T47D (cell line): ENCODE measurements at places on chromosomes 11 and 22.

- no peak for DNase-seq
These were observed 2.2 kb downstream of the HTR3A start for GRCh38 chr11:113977071-113977490.

DNA sequence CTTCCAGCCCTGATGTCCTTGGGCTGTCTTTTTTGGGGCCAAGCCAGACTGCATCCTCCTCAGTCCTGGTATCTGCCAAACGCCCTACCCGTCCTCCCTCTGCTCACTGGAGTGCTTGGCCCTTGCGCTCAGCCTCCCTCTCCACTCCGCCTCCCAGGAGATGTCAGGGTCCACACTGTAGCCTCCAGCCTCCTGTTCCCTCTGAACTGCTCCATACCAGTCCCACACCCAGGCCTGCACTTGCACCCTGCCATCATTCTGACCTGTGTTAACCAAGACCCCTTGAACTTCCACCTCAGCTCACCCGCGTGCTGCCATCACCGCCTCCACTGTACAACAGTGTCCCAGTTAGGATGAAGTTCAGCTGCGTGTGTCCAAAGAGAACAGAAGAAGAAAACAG is 6.3 kb upstream of the IL2RB start:
- DNase-seq: no peak

DNA sequence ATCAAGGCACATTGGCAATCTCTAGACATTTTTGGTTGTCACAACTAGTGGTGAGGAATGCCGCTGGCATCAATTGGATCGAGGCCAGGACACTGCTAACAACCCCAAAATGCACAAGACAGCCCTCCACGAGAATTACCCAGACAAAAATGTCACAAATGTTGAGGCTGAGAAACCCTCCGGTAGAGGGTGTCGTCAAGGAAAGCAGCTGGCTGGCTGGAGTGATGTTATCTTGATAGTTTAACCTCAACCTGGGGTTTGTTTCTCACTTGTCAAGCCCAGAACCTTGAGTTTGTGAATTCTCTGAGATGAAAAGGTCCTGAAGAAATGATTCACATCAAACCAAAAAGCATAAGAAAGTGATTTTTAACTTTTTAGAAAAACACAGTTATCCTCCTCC is 21.1 kb upstream of the TMPRSS13 start:
- DNase-seq: no peak

DNA sequence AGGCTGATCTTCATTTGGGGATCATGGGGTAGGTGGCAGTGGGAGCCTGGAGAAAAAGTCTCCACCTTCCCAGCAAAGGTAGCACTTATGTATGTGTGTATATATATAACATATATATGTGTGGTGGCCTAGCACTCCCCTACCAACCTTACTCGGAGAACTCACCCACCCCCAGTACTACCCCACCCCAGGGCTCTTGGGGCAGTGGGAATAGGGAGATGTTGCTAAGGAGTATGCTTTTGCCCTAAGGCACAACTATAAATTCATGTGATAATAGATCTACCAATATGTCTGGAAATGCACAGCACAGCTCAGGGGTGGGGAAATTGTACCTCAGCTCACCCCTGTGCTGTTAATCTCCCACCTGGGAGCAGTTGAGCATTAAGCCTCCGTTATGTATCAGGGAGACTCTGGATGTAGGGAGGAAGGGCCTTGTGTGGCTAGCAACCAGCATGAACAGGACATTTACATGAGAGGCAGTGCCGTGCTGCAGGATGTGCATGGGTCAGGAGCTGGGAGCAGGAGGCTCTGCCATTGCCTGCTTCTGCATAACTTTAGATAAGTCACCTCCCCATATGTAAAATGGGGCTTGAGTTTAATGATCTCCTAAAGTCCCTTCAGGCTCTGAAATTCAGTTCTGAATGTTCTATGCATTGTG is 57.3 kb downstream of the C11orf91 start:
- no peak for DNase-seq

GRCh38 chr11:95500466-95500865 is 269.5 kb upstream of the SESN3 start:
- DNase-seq: no peak

DNA sequence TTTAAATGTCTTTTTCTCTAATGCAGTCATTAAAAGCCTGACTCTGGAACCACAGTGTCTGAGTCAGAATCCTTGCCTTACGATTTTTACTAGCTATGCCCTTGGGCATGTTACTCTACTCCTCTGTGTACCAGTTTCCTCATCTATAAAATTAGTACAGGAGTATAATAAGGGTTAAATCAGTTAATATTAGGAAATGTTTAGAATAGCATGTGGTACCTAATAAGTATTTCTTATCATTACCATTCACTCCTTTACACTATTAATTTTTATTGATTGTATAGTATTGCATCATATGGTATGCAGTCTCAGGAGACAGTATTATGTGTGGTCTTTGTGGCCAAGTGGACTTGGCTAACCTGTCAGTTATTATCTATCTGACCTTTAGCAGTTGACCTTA is 68.2 kb downstream of the METTL15 start:
- DNase-seq: no peak

GRCh38 chr11:133122256-133122655 is 410.0 kb downstream of the OPCML start:
- no peak for DNase-seq

GRCh38 chr22:43991316-43992020 is 32.6 kb upstream of the PARVB start:
- DNase-seq: no peak

DNA sequence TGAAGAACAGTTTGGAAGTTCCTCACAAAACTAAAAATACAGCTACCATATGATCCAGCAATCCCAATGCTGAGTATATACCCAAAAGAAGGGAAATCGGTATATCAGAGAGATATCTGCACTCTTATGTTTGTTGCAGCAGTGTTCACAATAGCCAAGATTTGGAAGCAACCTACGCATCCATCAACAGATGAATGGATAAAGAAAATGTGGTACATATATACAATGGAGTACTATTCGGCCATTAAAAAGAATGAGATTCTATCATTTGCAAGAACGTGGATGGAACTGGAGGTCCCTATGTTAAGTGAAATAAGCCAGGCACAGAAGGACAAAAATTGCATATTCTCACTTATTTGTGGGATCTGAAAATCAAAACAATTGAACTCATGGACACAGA is 46.5 kb downstream of the XRRA1 start:
- no peak for DNase-seq

GRCh38 chr11:14275076-14275475 is 83.9 kb downstream of the RRAS2 start:
- no peak for DNase-seq

GRCh38 chr11:37995886-37996285 is 1397.8 kb upstream of the RAG2 start:
- DNase-seq: no peak

DNA sequence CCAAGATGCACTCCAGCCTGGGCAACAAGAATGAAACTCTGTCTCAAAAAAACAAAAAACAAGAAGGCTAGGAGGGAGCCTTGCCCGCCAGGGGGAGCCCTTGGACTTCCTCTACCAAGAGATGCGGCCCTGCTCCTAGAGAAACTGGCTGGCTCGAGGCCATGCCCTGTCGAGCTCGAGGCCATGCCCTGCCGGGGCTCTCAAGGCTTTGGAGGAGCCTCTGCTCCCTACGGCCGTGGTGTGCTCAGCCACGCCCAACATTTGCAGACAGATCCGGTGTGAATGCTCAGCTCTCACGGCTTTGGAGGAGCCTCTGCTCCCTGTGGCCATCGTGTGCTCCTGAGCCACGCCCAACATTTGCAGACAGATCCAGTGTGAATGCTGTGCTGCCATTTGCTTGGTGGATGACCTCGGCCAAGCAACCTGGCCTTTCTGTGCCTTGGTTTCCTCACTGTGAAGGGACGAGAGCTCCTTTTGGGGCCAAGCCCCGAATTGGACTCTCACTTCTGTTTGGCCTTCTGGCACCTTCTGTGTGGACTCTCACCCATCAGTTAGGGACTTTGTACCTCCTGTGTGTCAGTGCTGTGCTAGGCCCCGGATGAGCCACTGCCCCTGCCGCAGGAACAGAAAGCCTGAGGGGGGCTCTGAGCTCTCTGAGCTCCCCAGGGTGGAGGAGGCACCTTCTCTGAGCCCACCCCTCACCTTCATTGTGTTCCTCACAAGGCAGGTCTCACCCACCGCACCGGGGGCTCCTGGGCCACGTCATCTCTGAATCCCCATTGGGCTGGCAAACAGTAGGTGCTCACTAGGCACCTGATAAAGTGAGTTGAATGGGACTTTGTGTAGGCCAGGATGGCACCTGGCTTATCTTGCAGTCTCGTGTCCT is 14.1 kb downstream of the C11orf24 start:
- peak; percentile 78 for DNase-seq

DNA sequence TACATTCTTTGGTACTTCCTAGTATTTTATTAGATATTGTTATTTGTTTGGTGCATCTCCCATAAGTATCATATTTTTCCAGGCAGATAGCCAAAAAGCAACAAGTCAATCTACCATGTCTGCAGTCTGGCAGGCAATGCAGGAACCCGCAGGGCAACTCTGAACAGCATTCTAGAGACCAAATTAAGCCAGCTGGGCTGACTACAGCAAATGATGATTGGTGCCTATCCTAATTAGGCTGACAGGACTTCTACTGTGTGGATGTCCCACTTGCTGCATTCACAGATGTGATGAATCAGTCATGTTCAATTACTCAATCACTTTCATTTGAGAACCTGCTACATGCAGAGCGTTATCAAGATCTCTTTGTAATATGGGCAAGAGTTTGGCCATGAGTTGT is 40.3 kb upstream of the AMOTL1 start:
- DNase-seq: no peak

DNA sequence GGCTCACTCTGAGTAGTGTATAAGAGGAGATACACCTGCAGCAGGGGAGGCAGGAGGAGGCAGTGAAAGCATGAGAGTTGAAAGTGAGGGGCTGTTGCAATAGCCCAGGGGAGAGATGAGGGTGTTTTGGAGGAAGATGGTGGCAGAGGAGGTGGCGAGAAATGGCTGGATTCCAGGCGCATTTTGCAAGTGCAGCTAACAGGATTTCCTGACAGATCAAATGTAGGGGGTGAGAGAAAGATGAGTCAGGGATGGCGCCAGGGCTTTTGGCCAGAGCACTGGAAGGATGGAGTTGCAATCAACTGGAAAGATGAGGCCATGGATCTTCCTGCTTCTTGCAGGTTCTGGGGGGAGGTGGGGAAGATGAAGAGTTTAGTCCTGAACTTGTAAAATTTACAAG is 16.8 kb upstream of the TSPAN18 start:
- no peak for DNase-seq

DNA sequence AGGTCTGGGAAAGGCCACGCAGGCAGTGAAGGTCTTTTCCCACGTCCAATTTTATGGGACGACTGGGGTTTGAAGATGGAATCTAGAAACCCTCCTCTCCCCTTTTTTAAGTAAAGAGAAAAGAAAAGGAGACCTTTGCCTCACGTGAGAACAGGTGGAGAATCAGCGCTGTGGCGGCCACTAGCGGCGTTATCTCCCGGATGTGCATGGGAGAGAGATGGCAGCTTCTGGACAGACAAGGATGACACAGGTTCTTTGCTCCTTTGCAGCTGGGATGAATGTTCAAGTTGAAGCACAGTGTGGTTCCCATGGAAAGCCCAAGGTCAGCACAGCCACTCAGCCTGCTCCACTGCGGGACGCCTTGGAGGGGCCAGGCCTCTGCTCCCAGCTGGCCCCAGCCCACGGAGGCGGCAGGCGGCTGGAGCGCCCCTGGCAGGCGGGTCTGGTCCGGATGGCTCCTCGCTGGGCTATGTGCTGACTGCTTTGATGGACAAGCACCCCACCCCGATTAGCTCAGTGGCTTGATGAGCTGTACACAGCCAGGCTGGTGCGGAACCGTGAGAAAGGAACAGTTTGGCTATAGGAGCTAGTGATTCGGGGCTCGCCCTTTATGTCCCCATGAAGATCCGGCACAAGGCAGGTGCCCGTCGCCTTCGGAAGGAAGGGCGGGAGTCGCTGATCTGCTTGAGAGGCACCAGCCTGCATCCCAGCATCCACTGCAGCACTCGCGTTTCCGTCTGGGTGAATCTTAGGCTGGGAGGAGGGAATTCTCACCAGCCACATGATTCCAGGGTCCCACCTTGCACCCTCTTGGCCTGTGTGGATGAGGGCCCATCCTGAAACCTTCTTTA is 14.5 kb upstream of the BID start:
- DNase-seq: peak; percentile 24

GRCh38 chr11:45982656-45983470 is 60.4 kb downstream of the LARGE2 start:
- no peak for DNase-seq

GRCh38 chr22:42895087-42895486 is 38.0 kb upstream of the ARFGAP3 start:
- DNase-seq: no peak

GRCh38 chr11:30535818-30536217 is 50.3 kb downstream of the MPPED2 start:
- DNase-seq: no peak

GRCh38 chr11:73249304-73249703 is 22.8 kb upstream of the P2RY6 start:
- no peak for DNase-seq

DNA sequence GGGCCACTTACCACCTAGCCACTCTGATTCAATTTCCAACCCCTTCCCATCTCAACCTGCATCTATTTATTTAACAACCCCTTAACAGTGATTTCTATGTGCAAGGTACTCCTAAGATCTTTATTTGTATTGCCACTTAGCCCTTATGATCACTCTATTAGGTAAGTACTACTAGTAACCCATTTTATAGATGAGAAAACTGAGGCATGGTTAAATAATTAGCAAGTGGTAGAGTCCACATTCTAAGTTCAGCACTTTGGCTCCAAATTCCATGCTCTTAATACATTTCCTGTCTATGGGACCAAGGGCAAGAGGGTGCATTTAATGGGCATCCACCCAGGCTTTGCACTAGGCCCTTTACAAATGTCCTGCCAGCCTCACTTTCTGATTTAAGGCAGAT is 38.1 kb upstream of the CSNK2A3 start:
- no peak for DNase-seq

GRCh38 chr11:63913866-63914830 is 2.8 kb downstream of the RCOR2 start:
- DNase-seq: no peak

DNA sequence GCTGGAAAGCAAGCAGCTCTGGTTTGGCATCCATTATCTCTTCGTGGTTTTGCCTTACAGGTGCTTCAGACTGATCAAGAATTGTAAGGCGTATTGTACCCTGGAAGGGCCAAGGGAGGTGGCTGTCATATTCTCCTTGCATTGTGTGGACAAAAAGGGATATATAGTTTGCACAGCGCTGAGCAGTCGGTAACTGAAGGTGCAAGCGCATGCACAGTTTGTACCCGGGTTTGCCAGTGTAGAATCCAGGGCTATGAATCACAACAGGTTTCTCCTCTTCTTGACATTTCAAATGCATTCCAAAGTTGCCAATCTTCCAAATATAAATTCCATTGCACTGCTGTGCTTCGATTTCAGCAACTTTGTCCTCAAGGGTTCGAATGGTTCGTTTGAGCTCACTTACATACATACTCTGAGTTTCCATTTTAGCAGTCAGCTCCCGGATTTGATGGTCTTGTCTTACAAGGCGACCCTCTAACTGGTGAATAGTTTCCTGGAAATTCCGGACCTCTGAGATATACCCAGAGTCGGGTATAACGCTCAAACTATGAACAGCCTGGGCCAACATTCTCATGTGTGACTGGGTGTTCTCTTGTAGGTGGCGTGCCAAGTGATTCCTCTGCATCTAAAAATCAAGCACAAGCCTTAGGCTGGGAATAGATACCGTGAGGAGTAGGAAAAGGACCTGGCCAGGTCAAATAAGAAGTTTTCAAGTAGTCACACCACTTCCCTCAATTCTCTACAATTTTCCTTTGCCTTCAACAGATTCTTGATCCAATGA is 19.9 kb downstream of the TRAF6 start:
- DNase-seq: no peak

GRCh38 chr11:130531061-130531460 is 82.6 kb downstream of the ADAMTS15 start:
- no peak for DNase-seq

- DNase-seq: no peak
These were observed 7.6 kb downstream of the CARS1 start for GRCh38 chr11:3049430-3050243.
